ENCODE measurements at places on chromosomes 12 and 14.

DNA sequence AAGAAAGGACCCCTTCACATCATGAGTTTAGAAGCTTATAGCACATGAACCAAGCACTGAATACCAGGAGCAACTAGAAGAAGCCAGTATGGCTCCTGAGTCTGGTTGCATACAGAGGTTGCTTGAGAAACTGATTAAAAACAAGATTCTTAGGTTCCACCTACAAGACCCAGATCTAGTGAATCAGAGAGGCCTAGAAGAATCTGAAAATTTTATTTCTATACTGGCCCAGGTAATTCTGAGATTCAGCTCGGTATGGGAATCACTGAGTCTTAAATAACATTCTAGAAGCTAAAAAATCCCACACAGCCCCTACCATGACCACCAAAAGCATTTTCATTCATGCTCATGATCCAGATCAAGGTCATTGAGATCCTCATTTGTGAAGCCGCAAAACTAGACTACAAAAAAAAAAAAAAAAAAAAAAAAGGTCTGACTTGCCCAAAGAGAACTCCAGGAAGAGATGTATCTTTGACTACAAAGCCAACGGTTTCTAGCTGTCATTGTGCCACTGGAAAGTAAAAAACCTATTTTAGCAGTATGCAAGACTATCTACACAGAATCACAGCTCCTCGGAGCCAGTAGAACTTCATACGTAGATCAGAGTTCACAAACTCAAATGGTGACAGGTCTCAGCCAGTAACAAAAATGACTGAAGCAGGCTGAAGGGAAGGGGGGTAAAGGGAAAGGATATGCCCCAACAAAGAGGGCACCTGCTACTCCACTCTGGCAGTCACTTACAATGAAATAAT, 168.4 kb upstream of the EGLN3 start:
- no peak for DNase-seq

- DNase-seq = no peak
Observed at GRCh38 chr12:93323625-93324329, 53.9 kb upstream of the NUDT4 start.

GRCh38 chr14:101230161-101230850, 326.8 kb upstream of the RTL1 start:
- no peak for DNase-seq

GRCh38 chr12:102407776-102408486, 72.4 kb downstream of the IGF1 start:
- no peak for DNase-seq

Data from C1 segment of cervical spinal cord (tissue), 14 donors.